ENCODE measurements at places on chromosomes 13 and 19.

GRCh38 chr19:32388393-32388855 lies 17.1 kb upstream of the DPY19L3 start:
- DNase-seq: no peak

- no peak for DNase-seq
Measured at GRCh38 chr13:42064966-42065365, 16.5 kb downstream of the DGKH start.

- no peak for DNase-seq
Measured at GRCh38 chr13:41791056-41791455, 169.9 kb downstream of the VWA8 start.

- DNase-seq: no peak
Measured at GRCh38 chr13:39976481-39976880, 321.0 kb downstream of the COG6 start.

- DNase-seq: peak; percentile 96
Measured at GRCh38 chr19:3505598-3506383, at the start of gene FZR1. Gene FZR1, plus strand, starts transcription at chr19:3506311. Its CDS starts 16,679 bp downstream, at chr19:3522990.
